Fibroblast of upper back skin (primary cell): ENCODE measurements at places on chromosomes 3 and 15.
A peak's percentile ranks its signal among the peaks of the same experiment; 100 is the strongest.

DNA sequence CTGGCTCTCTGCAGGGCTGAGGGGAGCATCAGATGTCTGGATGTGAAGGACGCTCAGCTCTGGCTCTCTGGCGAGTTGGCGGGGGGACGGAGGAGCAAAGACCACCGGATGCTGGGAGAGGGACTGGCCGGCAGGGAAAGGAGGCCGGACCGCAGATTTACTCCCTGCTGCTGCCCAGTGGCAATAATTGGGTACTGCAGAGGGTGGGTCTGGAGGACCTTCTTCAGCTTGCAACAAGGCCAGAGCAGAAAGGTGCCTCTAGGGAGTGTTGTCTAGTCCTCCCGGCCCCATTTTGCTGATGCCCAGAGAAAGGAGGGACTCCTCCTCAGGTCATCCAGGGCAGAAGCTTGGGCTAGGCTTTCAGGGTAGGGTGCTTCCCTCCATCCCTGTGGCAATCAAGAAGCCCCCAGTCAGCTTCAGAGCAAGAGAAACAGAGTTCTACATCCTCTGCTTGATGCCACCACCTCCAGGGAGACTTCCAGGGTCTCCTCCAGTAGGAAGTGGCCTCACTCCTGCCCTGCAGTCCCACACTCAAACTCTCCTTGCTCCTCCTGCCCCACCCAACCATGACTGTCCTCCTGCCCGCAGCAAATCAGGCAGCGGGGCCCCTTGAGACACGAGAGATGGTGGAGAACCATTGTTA, 20.3 kb upstream of the CSPG4 start:
- DNase-seq: peak; percentile 68

GRCh38 chr3:129975705-129976048, 1.2 kb downstream of the TRH start:
- DNase-seq: no peak

GRCh38 chr15:48437178-48437577, 105.9 kb downstream of the DUT start:
- DNase-seq: peak; percentile 81

- DNase-seq: peak; percentile 83
These were observed 43.5 kb downstream of the IFT57 start for GRCh38 chr3:108178676-108179075.

GRCh38 chr15:52483707-52484106, 45.0 kb downstream of the MYO5A start:
- peak; percentile 51 for DNase-seq

DNA sequence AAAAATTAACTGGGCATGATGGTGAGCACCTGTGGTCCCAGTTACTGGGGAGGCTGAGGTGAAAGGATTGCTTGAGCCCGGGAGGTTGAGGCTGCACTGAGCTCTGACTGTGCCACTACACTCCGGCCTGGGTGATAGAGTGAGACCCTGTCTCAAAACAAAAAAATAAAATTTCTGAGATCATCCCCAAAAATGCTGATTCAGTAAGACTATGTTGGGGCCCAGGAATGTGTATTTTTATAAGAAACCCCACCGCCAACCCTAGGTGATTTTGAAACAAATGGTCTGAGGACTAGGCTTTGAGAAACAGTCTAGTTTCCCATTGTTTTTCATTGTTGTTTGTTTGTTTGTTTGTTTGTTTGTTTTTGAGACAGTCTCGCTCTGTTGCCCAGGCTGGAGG, 4.1 kb downstream of the SLC27A2 start:
- no peak for DNase-seq

DNA sequence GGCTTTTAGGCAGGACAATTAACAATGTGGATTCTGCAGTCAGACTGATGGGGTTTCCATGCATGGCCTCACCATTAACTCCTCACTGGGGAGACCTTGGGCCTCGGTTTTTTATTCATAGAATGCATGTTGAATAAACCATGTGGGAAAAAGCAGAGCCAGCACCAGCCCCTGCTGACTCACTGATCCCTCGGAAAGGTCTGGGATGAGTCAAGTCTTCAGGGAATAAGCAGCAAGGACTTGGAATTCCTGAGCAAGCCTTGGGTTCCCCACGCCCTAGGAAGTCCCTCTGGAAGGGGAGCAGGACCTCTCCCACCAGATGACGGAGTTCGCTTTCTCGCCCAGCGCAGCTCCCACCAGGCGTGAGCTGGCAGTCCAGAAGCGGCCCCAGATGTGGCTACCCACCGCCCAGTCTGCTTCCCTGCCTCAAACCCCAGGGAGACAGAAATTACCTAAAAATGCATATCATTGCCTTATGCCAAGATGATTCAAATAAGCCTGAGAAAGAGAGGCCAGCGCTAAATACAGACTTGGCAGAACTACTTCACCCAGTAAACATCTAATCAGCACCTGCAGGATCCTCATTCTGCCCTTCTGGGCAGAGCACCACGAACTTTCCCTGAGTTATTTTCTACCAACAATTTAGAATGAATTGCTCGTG, 45.4 kb downstream of the BTD start:
- peak; percentile 100 for DNase-seq

DNA sequence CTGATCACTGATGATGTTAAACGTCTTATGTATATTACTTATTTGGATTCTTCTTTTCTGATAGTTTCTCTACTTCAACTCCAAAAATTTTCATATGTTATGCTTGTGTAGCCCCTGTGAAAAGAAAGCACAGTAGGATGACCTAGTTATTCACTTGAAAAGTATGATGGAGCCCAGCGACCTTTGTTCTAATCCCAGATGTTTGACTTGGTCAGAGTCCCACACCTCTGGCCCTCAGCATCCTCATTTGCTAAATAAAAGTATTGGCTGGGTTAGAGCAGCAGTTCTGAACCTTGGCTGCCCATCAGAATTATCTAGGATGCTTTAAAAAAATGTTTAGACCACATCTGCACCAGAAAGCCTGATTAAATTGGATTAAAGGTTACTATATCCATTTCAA, 173.7 kb downstream of the ATG7 start:
- peak; percentile 48 for DNase-seq

DNA sequence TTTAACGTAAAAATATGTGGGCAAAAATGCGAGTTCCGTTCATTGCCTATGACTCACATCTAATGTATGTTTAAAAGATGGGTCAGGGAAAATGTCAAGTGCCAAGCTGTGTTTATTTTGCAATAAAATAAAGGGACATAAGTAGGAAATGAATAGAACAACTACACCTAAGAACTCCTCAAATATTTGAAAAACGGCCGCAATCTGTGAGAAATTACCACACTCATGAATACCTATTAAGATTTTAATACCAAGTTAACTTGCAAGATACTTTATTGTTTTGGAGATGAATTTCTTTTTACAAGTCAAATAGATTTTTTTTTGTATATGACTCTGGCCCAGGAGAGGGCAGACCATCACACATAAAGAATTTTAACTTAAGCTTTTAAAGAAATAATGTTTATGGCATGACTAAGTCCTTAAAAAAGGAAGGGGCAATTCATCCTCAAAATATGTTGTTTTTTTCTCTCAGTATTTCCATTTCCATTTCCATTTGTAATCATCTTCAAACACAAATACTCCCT, 152.7 kb downstream of the SUCNR1 start:
- peak; percentile 78 for DNase-seq

GRCh38 chr15:83283138-83283812, 1.2 kb downstream of the BNC1 start:
- DNase-seq: peak; percentile 75

GRCh38 chr3:134956395-134956794, 161.3 kb downstream of the EPHB1 start:
- DNase-seq: no peak

- peak; percentile 39 for DNase-seq
These were observed 4.8 kb downstream of the CSRNP1 start for GRCh38 chr3:39148435-39149058.

DNA sequence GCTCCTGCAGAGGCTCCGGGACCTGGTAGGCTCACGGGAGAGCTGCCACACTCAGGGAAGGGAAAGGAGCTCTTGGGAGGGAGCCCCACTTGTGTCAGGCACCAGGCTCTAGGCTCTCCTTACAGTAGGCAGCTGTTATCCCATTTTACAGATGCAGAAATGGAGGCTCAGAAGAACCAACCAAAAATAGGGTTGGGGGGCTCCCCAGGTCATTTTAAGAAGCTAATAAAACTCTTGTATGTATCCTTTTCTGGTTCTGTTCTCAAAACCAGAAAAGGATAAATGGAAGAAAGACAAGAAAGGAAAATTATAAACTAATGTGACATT, 23.5 kb upstream of the GP9 start:
- no peak for DNase-seq

GRCh38 chr3:146115619-146116018, 45.4 kb downstream of the PLOD2 start:
- DNase-seq: no peak

- no peak for DNase-seq
These were observed 40.8 kb downstream of the PLCH1 start for GRCh38 chr3:155704061-155704460.

DNA sequence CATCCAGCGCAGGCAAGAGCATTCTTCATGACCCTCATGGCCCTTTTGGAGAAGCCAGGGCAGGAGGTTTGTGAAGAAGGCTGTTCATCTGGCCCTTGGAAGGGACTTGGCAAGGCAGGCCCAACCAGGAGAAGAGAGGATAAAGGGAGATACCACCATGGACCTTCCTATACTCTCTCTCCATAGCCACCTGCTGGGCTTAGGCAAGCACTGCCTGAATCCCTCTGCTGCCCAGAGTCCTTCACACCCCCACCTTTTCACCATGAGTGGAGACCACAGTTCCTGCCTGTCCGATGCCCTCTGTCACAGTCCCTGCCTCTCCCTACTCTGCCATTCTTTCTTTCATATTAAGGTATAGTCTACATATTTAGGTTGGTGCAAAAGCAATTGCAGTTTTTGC, 10.6 kb upstream of the SFMBT1 start:
- DNase-seq: no peak

DNA sequence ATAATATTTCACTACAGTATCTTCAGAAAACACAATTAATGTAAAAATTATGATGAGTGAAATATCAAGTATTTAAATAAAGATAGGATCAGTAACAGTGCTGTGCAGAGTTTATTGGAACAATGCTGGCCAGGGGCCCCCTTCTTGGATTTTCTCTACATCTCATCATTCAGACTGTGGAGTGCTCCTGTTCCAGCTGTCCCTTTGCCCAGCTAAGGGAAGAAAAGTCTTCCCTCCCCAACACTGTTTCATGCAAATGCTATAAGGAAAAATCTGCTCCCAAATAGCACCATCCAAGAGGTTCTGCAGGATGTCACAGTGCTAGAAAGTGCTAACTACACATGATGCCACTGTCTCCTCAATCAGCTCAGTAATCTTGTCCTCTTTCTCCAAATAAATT, 64.5 kb downstream of the RPL39L start:
- no peak for DNase-seq

- no peak for DNase-seq
These were observed 439.0 kb upstream of the GOLIM4 start for GRCh38 chr3:168534761-168535160.

- peak; percentile 41 for DNase-seq
These were observed 159.4 kb downstream of the ZIC4 start for GRCh38 chr3:147246906-147247305.

DNA sequence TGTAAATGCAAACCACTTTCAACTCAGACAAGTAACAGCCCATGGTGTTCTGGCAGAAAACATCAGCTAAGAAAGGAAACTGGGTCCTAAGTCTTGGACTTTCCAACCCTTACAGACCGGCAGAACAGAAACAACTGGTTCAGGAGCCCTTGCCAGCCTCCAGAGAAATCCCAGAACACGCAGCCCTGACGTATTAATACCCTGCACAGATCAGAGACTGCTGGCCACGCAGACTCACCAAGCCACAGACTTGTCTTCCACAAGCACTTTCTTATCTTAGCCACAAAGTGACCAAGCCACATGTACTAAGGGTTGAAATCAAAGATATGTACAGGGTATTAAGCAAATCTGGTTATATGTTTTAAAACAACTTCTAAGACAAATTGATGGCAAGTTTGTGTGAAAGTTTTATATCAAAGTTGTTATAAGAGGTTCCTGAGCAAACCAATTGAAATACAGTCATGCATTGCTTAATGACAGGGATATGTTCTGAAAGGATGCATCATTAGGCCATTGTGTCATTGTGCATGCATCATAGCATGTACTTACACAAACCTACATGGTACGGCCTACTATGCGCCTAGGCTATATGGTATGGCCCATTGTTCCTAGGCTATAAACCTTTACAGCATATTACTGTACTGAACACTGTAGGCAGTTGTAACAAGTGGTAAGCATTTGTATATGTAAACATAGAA, 36.8 kb downstream of the BTD start:
- no peak for DNase-seq

- no peak for DNase-seq
These were observed 4.5 kb downstream of the CHST13 start for GRCh38 chr3:126528419-126528799.
